ENCODE measurements at places on chromosomes 2 and 18.
A peak's percentile ranks its signal among the peaks of the same experiment; 100 is the strongest.

GRCh38 chr2:121330921-121331320, 45.9 kb upstream of the TFCP2L1 start:
- no peak for DNase-seq

DNA sequence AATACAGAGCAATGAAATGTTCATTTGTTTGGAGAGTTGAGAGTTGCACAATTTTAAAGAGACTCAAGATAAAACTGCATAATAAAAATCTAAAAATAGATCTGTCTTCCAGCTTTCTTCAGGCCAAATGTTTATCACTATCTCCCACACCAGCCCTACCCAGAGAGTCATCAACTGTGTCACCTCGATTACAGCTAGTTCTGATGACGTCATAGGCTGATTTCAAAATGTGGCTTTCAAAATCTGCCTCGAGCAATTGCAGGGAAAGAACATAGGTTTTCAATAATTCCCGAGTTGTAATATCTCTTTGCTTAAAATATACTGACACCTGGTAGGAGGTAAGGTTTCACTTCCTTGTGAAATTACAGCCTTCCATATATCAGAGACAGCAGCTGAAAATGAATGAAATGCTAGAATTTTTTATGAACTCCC, 677.6 kb upstream of the ID2 start:
- no peak for DNase-seq

DNA sequence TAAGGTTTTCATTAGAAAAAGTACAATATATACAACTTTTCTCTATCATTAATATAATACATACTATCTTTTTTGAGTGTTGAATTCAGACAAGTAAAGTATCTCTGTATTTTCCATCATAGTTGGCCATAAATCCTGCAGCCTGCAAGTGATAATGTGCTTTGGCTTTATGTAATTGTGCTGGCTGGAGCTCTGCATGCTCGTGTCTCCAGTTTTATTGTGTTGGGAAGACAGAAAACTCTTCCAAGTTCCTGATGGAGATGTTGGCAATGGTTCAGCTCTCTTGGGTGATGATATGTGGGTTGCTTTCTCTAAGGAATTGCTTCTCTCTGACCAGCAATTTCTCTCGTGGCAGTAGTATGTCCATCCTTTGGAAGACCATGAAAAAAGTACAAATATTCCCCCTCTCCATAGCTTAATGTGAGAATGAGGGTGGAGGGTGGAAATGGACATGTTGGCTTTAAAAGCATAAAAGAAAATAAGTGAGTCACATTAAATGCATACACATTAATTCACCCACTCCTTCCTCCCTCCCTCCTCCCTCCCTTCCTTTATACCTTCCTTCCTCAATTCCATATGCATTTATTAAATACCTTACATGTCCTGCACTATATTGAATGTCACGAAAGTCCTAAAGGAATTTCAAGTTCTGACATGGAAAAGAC, 344.2 kb downstream of the MTX2 start:
- no peak for DNase-seq

DNA sequence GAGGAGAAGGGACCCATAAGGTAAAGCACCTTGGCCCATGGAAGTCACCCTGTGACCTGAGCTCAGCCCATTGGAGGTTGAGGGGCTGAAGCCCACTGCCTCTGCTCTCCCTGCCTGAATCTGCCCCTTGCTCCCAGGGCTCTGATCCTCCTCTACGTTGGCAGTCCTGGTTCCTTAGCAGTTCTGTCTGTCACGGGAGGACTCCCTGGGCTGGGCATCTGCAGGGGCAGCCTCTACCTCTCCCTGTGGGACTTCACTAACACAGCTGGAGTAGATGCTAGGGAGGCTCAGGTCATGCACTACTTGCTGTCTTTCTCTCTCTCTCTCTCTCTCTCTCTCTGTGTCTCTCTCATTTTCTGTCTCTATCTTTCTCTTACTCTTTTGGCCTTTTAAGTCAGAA, 8.7 kb downstream of the GYPC start:
- DNase-seq: no peak

GRCh38 chr18:79588636-79589481, 90.7 kb upstream of the CTDP1 start:
- peak; percentile 96 for DNase-seq

GRCh38 chr18:36771245-36771644, 57.6 kb downstream of the TPGS2 start:
- no peak for DNase-seq

GRCh38 chr2:3793249-3793648, 89.9 kb downstream of the DCDC2C start:
- no peak for DNase-seq

- DNase-seq: no peak
Observed at GRCh38 chr2:169509298-169509885, at the start of gene KLHL41. TSS of gene KLHL41 (plus strand) at chr2:169509702. CDS start at chr2:169509779, 77 bp downstream.

DNA sequence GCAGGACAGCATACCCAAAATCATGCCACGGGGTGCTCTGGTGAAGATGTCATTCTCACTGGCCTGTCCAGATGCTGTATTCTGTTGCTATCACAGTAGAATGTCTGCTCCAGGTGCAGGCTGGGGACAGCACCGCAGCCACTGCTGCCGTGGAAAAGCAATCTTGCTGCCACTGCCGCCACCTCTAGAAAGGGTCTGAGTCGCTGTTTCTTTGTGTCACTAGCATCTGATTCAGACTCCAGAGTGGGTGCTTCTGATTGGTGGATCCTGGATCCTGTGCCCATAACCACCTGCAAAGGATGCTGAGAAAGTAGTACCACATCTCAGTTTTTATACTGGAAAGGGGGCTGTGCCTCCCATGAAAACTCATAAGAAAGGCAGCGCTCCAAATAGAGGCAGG, 45.3 kb upstream of the CTLA4 start:
- no peak for DNase-seq

GRCh38 chr2:128727404-128727803, 408.7 kb upstream of the HS6ST1 start:
- no peak for DNase-seq

GRCh38 chr2:46353509-46353908, 56.3 kb downstream of the EPAS1 start:
- DNase-seq: no peak

DNA sequence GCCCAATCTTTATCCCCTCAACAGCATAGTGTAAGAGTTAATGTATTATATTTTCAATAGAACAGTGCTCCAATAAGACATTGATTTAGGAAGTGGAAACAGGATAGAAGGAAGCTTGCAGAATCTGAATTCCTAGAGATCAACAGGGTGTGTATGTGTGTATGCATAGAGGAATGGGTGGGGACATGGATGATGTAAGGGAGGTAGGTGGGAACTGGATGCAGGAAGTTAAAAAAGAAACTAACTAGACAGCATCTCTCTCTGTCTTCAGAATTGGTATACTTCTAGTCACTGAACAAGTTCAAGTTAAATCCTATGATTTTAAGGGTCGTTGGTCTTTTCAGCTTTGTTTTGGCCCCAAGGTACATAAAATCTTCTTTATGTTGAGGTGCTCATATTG, 196.6 kb downstream of the PMAIP1 start:
- DNase-seq: no peak

DNA sequence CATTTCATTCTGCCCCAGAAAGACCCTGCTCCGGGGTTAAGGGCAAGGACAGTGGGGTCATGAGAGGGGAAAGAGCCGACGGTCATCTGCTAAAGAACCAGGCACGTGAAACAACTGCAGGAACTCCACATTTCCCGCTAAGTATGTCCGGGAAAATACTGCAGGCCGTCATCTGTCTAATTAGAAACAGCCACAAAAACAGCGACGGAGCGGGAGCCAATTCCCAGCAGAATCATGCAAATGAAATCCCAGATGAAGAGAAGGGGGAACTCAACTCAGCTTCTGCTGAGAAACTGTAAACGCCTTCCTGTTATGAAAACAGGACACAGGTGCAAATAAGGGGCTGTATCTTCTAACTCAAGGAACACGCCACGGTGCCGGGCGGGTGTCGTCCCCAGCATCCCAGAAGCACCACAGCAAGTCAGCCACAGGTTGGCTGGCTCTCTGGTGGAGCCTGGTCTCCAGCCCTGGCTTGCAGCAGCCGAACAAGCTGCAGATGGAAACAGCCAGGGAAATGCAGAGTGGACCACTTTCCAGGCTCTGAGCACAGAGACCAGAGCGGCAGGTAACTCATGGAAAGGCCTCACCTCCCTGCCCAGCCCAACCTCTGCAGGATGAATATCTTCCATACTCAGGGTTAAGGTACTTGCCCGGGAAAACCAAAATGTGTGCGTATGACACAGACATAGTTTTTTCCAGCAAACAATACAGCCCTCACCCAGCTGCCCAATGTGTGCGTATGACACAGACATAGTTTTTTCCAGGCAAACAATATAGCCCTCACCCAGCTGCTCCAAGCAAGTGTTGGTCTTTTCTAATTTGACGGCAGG, 28.9 kb downstream of the PXDN start:
- no peak for DNase-seq

GRCh38 chr2:151334082-151334815, 23.1 kb upstream of the TNFAIP6 start:
- DNase-seq: no peak

DNA sequence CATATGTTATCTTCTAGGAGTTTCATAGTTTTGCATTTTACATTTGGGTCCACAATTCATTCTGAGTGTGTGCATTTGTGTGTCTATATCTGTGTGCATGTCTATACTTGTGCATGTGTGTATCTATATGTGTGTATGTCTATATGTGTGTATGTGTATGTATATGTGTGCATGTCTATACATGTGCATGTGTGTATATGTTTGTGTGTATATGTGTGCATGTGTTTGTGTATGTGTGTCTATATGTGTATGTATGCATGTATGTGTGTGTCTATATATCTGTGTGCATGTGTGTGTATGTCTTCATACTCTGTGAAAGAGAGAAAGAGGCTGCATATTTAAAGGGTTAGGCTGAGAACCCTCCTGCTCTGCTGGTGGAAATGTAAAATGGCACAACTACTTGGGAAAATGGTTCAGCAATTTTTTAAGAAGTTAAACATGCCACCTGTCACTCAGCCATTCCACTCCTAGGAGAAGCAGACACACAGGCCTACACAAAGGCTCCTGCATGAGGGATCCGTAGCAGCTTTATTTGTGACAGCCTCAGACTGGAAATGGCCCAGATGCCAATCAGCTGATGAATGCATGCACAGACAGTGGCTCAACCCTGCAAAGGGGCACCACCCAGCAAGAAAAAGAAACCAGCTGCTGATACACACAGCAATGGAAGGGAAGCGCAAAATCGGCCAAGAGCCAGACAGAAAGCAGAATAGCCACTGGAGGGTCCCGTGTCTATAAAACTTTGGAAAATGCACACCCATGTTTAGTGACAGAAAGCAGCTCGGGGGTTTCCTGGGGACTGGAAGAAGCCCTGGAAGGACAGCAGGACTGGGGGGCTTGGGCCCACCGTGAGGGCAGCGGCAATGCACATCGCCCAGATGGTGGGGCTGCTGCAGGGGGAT, 146.8 kb downstream of the SEPTIN10 start:
- peak; percentile 69 for DNase-seq

DNA sequence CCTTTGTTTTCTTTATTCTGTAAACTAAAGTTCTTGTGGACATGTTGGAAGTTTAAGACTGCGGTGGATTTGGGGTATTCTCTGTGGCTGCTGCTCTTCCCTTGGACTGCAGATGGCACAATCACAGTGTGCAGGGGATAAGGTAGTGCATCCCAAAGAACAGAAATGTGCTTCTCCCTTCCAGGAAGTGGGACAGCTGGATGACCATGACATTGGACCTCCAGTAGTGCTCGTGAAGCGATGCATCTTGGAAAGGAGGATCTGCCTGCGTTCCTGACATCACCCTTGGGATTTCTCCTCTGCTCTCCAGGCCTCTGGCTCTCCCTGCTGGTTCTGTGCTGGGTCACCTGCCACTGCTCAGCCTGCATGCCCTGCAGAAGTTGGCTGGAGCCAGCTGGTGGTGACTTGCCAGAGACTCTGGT, 109.9 kb downstream of the SLC4A3 start:
- no peak for DNase-seq

- DNase-seq: no peak
Observed at GRCh38 chr2:201126308-201127151, 10.6 kb downstream of the CFLAR start.

DNA sequence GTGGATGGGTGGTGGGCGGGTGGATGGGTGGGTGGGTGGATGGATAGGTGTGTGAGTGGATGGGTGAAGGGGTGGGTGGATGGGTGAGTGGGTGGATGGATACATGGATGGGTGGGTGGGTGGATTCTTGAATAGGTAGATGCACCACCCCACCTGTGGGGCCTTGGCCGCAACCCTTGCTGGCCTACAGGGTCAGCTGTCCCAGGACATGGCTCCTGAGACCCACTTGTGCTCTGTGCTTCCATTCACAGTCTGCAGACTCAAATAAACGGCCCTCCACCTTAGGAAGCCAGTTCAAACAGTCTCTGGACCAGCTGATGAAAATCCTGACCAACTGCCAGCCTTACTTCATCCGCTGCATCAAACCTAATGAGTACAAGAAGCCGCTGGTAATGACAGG, 54.4 kb downstream of the MYO7B start:
- no peak for DNase-seq

- peak; percentile 83 for DNase-seq
Observed at GRCh38 chr2:71882949-71883472, 264.7 kb downstream of the CYP26B1 start.

DNA sequence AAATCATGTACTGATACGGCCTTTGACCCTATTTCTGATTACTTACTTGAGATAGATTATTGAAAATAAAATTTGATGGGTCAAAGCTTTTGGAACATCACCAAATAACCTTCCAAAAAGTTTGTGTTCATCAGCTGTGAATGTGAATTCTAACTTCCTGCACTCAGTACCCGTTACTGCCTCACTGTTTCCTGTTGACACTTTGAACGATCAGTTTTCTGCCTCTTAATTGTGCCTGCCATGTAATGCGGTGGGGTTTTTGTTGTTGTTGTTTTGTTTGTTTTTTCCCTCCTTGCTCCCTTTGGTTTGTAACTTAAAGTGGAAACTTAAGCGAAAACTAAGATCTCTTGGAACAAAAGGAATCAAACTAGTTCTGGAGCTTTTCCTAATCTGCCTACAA, 18.9 kb downstream of the ATG16L1 start:
- no peak for DNase-seq

- DNase-seq: no peak
Observed at GRCh38 chr2:138298120-138298814, 203.3 kb upstream of the SPOPL start.

- DNase-seq: no peak
Observed at GRCh38 chr2:46298272-46298521, 990 bp downstream of the EPAS1 start.

DNA sequence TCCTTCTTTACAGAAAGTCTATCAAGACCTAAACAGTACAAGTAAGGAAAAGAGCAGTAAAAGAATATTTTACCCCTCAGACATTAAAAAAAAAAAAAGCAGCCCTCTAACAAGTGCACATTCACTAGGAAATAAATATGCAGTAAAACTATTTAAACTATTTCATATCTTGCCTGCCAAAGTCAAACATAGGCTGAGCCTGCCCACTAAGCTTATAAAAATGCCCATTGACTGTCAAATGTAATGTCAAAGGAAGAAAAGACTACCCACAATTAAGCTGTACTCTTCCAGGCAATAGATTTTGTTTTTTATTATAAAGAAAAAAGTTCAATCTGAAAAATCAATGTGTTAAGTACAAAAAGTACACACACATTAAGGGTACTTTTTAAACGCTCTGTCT, 11.8 kb downstream of the ALS2 start:
- DNase-seq: no peak

Measured in tibial artery (tissue), 4 donors.